Motor neuron (in vitro differentiated cells): ENCODE measurements at places on chromosomes 4 and X. TPM values are rescaled to one million over a fixed set of nuclear protein-coding genes. Genes with fewer than 3 reads are reported as not detected.

PRIMPOL gene
- total RNA-seq, result 9.0 and 13.4 TPM in 2 replicates

GRCh38 chr4:90536408-90536807 is 409.2 kb downstream of the CCSER1 start:
- no peak for ATAC-seq

GRCh38 chrX:137278825-137279224 is 245.0 kb upstream of the GPR101 start:
- no peak for ATAC-seq

DNA sequence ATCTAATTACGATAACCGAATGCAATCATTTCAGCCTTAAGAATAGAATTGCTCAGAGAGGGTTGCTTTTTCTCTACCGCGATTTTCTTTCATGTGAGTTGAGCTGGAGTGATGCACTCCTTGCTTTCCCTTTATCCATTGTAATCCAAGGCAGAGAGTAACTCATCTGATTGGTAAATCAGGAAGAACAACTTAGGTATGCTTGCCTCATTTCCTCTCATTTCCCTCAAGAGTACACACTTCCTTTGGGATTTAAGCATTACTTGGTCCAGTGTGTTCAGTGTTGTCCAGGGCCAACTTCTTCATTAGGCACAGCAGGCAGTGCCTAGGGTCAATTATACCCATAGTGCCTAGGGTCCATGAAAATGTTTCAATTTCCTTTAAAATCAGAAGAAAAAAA is 15.7 kb upstream of the N4BP2 start:
- ATAC-seq, result no peak

DNA sequence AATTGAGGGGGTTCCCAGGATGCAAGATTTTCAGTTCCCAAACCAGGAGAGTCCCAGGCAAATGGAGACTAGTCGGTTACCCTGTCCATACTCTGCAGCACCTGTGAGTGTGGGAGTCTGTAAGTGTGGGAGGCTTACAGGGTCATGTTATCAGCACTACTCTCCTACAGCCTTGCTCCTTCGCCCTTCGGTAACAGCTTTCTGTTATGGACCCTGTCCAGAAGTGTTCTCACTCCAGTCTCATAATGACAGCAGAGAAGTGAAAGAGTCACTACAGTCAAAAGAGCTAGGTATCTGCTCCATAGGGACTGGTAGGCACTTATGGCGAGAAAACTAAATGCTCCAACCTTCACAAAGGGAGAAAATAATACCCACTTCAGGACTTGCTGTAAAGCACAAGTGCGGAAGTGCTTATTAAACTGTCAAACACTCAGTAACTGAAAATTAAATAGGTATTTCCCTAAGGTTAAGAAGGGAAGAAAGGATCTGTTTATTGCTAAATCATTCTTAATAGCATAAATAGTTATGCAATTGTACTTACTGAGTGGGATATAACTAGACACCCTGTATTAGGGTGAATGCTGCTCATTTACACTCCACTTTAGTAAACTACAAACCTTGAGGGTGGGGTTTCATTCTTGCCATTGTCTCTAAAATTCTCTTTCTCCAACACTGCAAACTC is 2.7 kb upstream of the ADH7 start:
- no peak for ATAC-seq
